ENCODE measurements at places on chromosomes 4 and X.
A peak's percentile ranks its signal among the peaks of the same experiment; 100 is the strongest.

DNA sequence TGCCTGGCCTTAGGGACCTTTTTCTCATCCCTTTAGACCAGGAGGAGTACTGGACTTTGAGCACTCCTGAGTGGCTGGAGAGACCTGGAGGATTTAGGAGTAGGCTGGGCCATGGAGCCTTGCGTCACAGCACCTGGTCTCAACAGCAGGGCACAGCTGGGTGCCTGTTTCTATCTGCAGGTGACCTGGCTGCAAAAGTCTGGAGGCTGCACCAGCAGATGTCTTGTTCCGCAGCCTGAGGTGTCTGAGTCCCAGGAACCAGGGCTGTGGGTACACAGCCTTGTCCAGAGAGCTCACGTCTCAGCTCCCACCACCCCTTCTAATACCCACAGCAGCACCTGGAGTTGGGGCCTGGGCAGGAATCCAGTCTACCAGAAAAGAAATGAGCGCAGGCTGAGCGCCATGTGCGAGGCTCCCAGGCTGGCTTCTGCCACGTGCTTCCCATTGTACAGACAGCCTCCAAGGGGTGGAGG is 5.0 kb upstream of the NSD2 start:
- no peak for DNase-seq

DNA sequence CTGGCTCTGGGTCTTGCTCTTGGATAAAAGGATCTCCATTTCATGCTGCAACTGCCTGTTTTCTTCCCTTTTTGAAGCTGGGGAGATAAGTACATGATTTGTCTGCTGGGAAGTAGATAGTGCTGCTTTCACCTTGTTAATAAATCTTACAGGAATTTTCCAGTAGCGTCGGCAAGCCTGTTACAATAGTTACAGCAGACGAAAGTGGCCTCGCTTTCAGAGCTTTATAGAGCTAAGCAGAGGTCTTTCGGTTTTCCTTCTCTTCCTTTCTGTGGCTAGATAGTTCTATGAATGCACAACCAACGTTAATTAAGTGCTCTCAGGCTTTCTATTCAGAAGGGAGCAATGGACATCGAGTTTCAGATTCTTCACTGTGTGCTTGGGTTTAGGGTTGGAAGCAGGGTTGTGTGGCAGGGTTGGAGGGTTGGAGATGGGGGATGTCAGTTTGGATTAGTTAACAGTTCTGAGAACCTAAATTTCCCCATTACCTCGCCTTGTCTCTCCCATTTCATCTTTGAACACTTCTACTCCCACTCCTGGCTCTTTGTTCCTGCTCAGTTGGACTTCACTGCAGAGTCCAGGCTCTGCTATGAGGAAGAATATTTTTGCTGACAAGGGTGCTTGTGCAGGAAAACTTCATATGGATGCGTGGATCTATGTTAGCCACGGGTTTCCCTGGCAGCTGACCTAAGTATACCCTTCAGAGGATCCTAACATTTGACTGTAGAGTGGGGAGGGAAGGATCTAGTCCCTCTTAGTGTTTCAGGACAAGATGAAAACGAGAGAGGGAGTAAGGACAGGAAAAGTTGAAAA is 237.9 kb downstream of the ARHGAP10 start:
- no peak for DNase-seq

DNA sequence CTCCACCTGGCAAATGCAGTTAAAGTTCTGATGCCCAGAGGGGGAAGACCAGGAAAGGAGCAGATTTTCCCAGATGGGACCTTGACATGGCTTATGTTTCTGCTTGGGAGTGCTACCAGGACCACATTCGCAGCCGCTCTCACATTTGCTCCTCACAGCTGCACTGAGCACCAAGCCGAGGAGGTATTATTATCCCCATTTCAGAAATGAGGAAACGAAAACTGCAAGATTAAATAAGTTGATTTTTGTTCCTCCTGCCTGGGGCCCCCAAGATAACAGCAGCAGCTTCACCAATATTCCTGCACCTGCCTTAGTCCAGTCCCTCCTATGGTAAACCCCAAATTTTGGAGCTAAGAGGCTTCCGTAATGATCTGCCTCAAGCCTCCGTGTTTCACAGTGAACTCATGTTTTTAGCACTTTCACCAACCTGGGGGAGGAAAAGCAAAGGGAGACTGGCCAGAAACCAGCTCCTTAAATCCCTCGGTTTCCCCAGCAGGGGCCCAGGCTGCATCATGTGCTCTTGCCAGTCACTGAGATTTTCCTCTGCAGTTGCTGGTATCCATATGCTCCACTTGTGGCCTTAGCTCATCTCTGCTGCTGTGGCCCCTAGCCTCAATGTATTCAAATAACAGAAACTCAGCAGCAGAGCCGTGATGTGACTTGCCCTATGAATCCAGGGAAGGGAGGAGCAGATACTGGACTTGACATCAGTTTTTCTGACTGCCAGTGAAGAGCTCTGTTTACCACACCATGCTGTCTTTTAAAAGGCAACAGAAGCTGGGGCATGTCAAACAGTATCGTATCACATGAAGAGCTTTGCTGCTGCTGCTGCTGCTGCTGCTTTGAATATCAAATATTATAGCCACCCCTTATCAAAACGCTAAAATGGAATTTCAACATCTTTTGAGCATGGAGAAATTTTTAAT is 95.5 kb upstream of the KLHL13 start:
- no peak for DNase-seq

- DNase-seq = no peak
Measured at GRCh38 chrX:123878252-123878721, 18.4 kb downstream of the XIAP start.

- no peak for DNase-seq
Measured at GRCh38 chrX:50054147-50054546, 131.8 kb downstream of the CLCN5 start.

- no peak for DNase-seq
Measured at GRCh38 chr4:67292636-67293035, 252.7 kb downstream of the CENPC start.

DNA sequence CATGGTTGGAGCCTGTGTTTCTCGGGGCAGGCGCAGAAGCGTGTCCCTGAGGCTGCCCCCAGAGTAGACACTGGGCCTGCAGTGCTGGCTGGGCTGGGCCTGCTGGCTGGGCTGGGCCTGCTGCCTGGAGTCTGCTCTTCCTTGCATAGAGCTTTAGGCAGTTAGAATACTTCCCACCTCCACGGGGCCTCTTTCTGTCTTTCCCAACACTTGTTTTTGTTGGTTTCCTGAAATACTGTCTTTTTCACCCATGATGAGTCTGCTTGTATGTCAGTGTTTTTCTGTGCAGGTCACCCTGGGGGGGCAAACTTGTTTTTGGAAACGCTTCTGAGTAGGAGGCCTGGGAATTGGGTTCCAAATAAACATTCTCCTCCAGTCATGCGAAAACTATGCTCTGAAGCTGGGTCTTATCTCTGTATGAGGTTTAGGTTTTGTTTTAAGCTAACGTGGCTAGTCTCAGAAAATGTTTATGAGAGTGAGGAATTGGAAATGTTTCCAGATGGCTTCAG is 32.2 kb downstream of the TRMT44 start:
- DNase-seq = no peak

DNA sequence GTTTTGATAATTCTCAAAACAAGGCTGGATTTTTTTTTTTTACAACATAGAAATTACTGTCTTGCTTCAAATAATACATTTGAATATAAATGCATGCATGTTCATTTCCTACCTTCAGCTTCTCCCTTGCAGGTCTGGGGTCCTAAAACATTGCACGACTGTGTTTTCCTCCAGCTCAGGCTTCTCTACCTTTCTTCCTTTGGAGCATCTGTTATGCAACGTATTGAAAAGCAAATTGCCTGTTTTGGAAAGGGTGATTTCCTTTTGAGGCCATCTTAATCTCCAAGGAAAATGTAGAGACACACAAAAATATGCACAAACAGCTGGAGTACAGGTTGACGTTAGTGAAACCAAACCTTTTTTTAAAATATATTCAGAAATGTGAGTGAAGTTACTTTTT is 115.6 kb upstream of the TLL1 start:
- DNase-seq = no peak

DNA sequence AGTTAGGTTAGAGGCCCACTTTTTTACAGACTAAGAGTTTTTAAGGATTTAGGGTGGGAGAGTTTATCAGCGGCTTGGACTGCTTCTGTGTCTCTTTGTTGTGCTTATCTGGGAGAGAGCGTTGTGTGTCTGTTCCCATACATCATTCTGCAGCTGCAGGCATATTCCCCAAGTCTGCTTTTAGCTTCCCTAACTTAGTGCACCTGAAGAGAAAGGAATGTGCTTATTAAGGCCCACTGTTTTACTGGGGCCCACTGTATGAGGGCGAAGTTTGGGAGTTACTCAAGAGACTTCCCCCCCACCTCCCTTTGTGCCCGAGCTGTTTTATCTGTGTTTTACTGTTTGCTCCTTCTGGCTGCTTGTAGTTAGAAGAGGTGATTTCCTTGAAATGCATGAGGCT is 31.9 kb downstream of the ART3 start:
- no peak for DNase-seq

DNA sequence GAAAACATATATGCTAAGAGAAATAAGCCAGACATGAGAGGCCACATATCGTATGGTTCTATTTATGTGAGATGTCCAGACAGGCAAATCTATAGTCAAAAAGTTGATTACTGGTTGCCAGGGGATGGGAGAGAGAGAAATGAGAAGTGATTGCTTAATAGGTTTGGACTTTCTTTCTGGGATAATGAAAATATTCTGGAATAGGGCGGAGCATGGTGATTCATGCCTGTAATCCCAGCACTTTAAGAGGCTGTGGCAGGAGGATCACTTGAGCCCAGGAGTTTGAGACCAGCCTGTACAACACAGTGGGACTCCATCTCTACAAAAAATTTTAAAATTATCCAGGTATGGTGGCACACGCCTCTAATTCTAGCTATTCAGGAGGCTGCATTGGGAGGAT is 22.4 kb downstream of the RBM47 start:
- DNase-seq = no peak

DNA sequence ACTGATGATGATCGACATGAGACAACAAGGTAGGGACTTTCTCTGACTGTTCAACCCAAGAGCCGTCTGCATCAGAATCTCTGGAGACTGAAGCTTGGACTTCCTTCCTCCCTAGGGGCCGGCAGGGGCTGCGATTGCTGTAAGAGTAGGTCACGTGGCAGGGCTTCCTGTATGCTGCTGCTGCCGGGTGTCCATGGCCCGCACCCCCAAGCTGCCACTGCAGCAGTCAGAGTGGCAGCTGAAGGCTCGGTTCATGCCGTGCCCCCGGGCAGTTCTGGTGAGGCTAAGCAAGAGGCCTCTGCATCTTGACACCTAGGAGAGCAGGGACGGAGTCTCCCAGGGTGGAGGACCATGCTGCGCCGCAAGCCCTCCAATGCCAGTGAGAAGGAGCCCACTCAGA is at the start of gene SASH3:
TSS of gene SASH3 (plus strand) at position 203 of the 400 bp plus-strand sequence. CDS start at position 352, 149 bp downstream.
- no peak for DNase-seq

GRCh38 chr4:67765401-67765800 is 11.2 kb upstream of the GNRHR start:
- no peak for DNase-seq

DNA sequence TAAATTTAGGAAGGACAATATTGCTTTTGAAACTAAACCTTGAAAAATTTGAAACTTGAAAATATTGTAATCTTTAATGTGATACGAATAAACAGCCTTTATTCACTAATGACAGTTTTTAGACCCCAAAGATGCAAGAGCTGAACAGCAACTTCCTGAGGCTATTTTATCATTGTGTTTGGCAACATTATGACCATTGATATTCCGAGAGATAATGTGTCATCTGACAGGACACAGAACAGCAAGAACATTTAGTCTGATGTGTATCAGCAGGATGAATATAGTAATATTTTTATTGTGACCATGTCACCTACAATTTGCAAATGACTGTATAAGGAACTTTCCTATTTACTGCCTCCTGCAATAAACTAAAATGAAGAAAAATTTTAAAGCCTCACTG is 316.0 kb downstream of the ADAM29 start:
- no peak for DNase-seq

DNA sequence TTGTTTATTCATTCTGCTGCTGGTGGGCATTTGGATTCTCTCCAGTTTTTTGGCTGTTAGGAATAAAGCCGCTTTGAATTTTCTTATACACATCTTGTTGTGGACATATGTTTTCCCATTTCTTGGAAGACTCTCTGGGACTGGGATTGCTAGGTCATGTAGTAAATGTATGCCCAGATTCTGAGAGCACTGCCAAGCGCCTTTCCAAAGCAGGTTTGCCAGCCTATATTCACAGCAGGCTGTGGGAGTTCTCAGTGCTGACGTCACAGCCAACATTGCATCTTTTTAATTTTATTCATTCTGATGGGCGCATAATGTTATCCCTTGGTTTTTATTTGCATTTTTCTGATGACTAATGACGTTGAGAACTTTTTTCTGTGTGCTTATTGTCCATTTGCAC is 24.1 kb downstream of the TMEM271 start:
- DNase-seq = no peak

- no peak for DNase-seq
Measured at GRCh38 chr4:150384249-150384648, 197.7 kb upstream of the MAB21L2 start.

DNA sequence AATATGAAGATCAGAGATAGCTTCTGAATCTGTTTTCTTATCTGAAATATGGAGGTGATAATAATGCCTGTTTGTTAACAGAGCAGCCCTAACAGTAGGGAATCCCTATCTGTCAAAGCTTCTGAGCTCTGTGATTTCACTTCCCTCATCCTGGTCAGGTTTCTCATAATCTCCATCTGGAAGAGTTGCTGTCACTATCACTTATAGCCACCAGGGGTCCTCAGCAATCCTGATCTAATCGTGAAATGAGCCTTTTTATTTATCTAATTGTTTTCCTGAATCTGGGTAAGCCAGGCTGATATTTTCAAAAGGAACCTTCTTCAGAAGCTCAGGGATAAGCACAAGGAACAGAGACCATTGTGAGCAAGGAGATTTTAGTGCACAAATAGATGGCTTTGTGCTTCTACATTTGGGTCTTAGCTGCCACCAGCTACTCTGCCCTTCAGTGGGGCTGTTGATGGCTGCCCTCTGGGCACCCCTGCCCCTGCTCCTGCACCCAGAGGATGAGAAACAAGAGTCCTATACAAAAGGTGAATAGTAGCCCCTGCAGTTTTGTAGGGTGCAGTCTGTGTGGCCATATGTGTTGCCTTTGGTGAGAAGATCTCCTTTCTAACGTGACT is 196.4 kb upstream of the RADX start:
- DNase-seq = no peak

GRCh38 chr4:48341776-48342605 is 662 bp downstream of the SLAIN2 start:
- peak; percentile 3 for DNase-seq

DNA sequence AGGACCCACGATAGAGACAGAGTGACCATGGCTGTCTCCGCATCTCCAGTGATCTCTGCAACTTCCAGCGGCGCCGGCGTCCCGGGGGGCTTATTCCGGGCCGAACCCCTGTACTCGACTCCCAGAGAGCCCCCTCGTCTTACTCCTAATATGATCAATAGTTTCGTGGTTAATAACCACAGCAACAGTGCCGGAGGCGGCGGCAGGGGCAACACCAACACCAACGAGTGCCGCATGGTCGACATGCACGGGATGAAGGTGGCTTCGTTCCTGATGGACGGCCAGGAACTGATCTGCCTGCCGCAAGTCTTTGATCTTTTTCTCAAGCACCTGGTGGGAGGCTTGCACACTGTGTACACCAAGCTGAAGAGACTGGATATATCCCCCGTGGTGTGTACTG is 343 bp downstream of the DACH2 start:
- DNase-seq = no peak

GRCh38 chr4:80202741-80203553 is 5.6 kb downstream of the PRDM8 start:
- no peak for DNase-seq

GRCh38 chrX:105635794-105636193 is 186.5 kb upstream of the NRK start:
- no peak for DNase-seq
